ENCODE measurements at places on chromosomes 2 and 18. TPM values are rescaled to one million over a fixed set of nuclear protein-coding genes. Genes with fewer than 3 reads are reported as not detected.

The KIAA2012 gene
- 0.76 TPM for total RNA-seq

The LBX2 gene
- total RNA-seq: not detected

The CHCHD5 gene
- not detected for total RNA-seq

The GNLY gene
- total RNA-seq: 0.48 TPM

The TEKT4 gene
- not detected for total RNA-seq

The TEX44 gene
- total RNA-seq: not detected

The UGT1A5 gene
- total RNA-seq: not detected
